Astrocyte of the spinal cord (primary cell): ENCODE measurements at places on chromosomes 7 and 10.

DNA sequence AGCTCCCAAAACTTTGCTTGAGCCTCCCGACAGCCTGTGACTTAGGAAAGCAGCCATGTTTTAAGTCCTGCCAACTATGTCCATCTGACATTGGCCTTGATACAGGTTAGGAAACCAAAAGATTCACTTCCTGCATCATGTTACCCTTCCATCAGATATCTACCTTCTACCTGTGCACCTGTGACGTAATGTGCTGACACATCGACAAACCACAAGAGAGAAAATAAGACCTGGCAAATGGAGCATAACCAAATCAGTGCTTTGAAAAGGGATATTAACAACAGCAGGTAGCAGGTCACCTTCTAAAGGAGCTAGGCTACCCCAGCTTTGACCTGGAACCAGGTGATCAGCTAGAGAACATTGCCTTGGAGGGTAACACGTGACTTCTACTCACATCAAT, 14.8 kb upstream of the PRR15 start:
- DNase-seq = no peak

DNA sequence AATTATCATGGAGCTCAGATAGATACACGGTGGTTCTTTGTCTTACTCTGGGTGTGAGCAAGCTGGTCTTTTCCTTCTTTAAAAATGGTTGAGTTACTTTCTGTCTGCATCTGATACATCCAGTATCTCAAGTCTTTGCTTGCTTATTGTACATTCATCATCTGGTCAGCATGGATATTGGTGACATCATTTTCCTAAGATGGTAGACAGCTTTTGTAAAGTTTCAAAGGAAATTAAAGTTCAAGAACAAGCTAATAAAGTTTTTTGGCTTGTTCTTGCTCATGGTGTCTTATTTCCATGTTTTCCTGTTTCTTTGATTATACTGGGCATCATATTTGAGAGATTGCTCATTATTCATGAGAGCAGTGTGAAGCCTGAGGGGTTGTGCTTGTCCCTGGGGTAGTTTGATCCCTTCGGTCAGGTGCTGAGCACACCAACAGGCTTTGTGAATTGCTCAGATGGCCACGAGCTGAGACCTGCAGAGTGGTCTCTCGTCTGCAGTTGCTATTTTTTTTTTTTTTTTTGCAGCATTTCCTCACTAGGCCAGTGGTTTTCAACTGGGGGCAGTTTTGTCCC, 38.5 kb downstream of the MGMT start:
- no peak for DNase-seq

GRCh38 chr10:119080521-119081259, at the start of gene EIF3A:
TSS of gene EIF3A (minus strand) at chr10:119080817. CDS start at chr10:119080676, 141 bp downstream.
- peak; percentile 92 for DNase-seq

GRCh38 chr7:69182596-69183467, 415.4 kb upstream of the AUTS2 start:
- no peak for DNase-seq

GRCh38 chr7:14457568-14458453, 444.7 kb downstream of the DGKB start:
- DNase-seq = peak; percentile 88

- DNase-seq = no peak
Measured at GRCh38 chr7:85224171-85224570, 37.3 kb upstream of the SEMA3D start.

DNA sequence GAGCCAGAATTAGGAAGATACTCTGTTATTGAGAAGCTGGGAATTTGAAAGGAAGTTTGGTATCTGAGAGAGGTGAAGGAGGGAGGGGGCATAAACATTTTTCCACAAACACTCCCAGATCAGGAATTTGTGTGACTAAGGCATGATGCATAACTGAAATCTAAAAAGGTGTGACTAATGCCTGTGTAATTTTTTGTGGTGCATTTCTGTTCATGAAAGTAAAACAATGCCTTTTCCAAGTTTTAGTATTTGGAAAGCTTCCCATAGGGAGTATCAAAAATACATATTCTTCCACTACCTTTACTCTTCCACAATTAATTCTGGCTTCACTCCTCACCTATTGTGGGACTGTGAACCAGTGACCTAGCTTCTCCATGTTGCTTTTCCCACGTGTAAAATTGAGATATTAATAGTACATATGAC, 56.4 kb upstream of the CAV2 start:
- DNase-seq = peak; percentile 94
